ENCODE measurements at places on chromosomes 12 and 14.

DNA sequence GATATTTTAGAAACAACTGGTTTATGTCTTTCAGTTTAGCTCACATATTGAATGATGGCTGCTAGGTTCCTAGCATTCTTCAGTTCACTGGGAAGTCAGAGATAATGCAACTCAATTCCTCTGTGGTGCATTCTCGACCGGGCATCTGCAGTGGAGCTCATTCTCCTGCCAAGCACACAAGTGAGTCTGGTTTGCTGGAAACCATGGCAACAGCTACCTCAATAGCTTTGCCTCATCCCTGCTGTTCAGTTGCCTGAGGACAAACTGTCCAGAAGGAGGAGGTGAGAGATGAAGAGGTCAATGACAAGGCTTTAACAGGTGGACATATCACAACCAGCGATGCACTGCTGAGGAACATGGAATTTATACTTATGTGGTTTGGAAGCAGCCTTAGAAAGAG is 816.9 kb downstream of the AACS start:
- no peak for DNase-seq

DNA sequence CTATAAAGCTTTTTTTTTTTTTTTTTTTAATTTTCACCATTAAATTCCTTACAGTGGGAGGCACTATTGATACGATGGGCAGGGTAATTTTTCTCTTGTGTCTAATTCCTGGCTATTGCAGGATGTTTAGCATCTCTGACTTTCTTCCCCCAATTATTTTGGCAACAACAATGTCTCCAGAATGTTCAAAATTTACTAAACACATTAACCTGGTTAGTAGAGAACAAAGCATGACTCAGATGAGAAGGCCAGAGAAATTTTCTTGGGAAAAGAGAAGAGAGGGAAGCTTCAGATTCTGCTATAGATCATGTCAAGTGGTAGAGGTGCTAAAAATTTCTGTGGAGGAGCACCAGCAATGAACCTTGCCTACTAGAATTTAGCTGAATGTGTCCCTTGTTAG is 171.5 kb upstream of the PRICKLE1 start:
- DNase-seq, result no peak

DNA sequence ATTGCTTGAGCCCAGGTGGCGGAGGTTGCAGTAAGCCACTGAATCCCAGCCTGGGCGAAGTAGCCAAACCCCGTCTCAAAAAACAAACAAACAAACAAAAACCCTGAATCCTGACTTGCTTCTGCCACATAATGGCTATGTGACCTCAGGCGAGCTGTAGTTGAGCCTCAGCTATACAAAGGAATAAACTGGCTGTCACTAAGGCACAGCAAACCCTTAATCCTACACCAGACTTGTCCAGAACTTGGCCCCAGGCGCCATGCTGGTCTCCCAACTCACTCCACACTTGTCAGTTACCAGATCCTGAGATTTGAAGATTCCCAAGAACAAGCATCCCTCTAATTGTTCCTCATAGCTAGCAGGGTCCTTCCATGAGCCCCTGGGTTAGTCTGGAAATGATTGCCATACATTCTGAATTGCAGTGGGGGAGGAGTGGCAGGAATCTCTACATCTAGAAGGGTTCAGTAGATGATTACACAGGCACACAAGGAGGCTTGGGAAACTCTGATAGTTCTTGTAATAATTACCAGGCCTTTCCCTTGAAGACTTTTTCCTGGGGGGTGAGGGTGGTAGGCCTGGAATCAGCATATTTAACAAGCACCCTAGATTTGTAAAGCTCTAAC is 9.9 kb downstream of the MAP3K12 start:
- no peak for DNase-seq

GRCh38 chr14:69535230-69535848 is 39.3 kb downstream of the CCDC177 start:
- DNase-seq, result peak; percentile 37

DNA sequence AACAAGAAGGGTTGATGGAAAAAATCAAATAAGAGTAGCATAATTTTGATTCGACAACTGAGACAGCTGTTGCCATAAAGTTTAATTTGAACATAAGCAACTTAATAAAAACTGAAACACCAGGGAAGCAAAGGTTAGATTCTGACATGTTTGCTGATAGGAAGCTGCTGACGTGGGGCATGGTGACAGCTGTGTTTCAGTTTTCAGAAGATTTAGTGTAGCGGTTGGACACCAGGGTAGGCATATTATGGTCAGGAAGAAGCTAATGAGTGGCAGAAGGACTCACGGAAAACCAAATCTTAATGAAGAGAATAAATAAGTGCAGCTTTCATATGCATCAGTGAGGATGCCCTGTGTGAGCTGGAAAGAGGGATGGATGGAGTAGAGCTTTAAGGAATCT is 336.7 kb upstream of the RPL10L start:
- DNase-seq, result no peak

DNA sequence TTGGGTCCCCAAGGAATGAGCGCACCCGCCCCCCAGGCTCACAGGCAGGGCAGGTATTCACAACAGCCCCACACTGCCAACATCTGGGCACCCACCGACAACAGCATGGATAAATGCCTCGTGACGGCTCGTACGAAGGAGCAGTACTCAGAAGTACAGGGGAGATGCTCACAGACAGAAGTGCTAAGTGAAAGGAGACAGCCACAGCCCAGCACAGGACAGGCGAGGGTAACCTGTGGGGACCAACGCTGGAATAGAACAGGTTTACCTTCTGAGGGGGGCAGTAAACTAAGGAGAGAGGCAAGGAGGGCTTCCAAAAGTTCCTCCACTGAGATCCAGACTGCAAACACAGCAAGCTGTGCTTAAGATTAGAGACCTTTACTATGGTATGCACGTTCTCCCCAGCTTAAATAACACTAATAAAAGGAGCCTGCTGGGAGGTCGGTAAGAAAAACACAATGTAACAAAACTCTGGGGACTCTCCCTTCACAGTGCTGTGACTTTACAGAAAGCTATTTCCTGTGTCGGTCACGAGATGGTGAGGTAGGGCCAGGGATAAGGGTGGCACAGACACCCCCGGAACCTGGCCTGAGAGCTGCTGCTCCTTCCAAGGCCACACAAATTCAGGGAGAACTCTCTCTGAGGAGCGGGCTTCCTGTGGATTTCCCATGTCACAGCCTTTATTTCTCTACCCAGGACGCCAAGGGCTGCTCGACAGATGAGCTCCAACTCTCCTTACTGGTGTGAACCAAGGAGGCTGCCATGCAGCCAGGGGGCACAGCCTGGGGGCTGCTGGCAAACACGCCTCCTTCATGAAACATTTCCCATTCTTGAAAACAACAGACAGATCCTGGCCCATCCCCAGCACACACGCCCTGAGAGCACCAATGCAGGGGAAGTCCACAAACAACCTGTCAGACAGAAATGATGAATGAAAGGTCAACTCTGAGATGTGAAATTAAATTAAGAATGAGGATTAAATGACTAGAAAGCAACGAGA is 26.3 kb downstream of the SLC15A4 start:
- no peak for DNase-seq
